ENCODE measurements at places on chromosomes 3 and 15.
A peak's percentile ranks its signal among the peaks of the same experiment; 100 is the strongest.

DNA sequence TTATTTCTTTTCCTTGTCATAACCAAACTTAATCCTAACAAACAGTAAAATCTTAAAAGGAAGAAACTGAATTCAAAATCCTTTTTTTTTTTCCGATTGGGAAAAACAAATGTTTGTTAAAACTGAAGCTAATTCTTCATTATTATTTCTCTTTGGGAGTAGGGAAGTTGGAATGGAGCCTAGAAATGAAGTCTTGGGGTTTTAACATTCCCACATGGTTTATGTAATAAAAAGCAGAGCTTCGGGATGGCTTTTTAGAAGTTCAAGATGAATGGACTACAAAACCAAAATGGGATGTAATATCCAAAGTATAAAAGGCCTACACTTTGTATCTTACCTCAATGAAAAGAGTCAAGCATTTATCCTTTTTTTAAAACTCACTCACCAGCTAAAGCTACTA lies 189.0 kb upstream of the TMC3 start:
- no peak for DNase-seq

DNA sequence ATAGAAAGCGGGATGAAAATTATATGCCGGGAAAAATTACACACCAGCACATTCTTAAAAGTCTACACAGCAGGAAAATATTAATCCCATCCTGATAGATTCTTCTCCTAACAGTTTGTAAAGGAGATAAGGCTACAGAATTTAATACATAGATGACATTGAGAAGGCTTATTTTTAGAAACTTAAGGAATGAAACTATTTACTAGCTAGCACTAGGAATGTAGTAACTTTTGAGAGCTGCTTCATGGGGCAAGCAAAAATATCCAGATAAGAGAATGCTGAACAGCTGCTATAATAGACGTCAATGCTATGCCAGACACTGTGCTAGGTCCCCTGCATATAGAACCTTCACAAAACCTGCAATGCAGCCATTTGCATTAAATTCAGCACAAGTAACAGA lies 912.7 kb upstream of the NR2F2 start:
- DNase-seq, result no peak

DNA sequence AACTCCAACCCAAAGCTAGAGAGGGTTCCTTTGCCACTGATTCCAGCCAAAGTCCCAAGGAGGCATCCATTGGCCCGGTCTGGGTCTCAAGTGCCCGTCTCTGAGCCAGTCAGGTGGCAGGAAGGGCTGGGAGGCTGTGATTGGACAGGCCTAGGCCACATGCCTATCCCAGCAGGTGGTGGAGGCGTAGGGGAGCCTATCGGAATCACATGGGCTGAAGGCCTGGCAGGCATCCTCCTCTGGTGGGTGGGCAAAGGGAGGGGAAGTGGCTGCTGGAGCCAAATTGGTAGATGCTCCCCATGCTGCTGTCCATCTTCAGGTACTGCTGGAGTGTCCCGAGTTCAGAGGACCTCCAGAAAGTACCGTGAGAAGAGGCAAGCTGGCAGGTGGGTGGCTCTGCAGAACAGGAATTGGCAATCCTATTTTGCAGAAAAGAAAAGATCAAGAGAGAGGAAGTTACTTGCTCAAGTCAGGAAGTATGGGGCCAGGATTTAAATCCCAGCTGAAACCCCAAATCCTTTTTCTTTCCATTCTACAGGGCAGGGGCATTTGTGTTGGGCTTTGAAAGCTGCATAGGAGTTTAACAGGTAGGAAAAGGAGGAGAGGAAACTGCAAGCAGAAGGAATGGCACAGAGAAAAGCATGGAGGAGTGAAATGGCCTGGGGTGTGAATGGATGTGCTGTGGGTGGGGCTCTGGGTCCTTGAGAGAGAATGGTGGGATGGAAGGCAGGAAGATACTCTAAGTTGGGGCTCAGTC lies 3.7 kb downstream of the CHST13 start:
- DNase-seq, result no peak

- DNase-seq, result no peak
Observed at GRCh38 chr3:142033292-142033691, 116.1 kb downstream of the TFDP2 start.

DNA sequence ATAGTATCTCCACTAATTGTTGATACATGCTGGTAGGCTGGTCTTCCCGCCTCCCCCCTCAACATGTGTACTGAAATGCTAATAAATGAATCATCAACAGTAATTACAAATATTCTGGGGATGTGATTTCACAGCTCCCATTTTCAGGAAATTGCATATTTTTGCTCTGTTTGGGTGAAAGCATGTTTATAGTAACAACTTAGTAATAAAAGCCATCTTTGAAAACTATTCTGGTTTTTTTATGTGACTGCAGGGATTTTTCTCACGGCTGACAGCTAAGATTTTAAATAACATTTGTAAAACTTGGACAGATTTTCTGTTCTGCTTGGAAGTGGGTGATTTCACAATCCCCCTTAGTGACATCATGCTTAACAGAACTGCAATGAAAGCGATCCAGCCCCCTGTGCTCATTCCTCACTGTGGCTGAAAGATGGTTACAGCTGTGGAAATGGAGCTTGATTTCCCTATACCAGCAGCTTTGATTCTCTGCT lies 25.6 kb upstream of the FAM174B start:
- DNase-seq, result no peak

GRCh38 chr3:14867936-14868570 lies 49.3 kb downstream of the FGD5 start:
- DNase-seq, result no peak

DNA sequence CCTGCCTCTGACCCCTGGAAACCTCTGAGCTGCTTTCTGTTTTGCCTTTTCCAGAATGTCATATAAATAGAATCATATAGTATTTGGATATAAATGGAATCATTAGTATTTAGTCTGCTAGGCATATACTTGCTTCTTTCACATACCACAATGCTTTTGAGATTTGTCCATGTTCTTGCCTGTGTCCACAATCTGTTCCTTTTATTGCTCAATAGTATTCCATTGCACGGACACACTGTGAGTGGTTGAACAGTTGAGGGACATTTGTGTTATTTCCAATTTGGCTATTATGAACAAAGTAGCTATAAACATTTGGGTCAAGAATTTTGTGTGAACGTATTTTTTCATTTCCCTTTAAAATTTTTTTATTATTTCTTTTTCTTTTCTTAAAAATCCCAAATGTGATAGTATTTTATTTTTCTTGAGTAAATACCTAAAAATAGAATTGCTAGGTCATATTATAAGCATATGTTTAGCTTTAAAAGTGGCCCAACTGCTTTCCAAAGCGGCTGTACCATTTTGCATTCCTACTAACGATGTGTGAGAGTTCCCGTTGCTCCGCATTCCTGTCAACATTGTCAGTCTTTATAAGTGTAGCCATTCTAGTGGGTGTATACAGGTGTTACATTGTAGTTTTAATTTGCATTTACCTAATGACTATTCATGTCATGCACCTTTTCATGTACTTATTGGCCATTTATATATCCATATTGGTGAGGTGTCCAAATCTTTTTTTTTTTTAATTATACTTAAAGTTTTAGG lies 26.5 kb downstream of the WDR53 start:
- no peak for DNase-seq

DNA sequence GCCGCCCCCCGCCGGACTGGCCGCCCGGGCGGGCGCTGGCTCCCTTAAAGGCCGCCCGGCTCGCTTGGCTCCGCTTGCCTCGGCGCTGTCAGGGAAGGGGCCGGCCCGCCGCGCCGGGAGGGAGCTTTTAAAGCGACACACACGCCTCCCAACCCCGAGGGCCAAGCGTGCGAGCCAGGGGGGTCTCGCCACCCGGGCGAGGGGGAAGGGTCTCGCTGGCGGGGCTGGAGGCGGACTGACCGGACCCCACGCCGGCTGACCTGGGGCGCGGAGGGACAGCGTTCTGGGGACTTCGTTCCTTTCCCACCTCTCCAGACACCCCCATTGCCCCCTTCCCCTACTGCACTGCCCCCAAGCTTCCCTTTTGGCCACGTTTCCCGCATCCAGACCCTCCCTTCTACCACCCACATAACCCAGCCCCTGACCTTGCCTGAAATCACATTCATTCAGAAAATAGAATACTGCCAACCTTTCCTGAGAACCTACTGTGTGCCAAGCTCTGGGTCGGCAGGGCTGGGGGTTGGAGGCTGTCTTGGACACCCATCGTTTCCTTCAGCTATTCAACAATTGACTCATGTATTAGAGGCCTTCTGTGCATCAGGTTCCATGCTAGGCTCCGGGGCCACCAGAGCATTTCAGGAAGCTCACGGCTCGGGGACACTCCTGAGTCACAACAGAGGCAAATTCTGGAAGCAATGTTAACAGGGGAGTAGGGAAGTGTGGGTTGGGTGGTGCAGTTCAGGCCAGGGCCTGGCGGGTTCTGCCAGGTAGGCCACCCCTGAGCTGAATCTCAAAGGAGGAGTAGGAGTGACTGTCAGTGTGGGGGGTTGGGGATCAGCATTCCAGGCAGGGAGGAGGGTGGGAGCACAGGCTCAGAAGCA lies at the start of gene INSYN1:
INSYN1 (minus strand) TSS at position 102 of the 881 bp plus-strand sequence. CDS start 2,221 bp downstream, outside the sequence.
- DNase-seq, result peak; percentile 80

- DNase-seq, result no peak
Observed at GRCh38 chr3:147775411-147775810, 366.2 kb downstream of the ZIC1 start.

GRCh38 chr3:32281570-32282106 lies 43.2 kb downstream of the CMTM8 start:
- no peak for DNase-seq

GRCh38 chr3:46539443-46540005 lies 26.6 kb downstream of the LRRC2 start:
- no peak for DNase-seq

DNA sequence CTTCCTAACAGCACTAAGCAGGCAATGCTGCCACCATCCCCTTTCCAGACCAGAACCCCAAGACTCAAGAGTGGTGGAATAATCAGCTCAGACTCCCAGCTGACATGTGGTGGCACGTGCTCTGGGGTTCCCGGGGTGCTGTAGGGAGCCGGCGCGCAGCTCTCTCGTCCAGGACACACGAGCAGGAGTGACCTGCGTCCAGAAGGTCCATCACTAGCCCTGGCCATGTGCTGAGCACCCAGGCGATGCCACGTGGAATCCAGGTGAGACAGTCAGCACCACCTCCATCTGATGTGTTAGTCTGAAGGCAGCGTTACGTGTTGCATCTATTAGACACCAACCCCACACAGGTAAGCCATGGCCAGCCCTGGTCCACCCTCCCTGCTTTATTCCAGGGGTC lies 78.2 kb downstream of the VGLL4 start:
- no peak for DNase-seq

DNA sequence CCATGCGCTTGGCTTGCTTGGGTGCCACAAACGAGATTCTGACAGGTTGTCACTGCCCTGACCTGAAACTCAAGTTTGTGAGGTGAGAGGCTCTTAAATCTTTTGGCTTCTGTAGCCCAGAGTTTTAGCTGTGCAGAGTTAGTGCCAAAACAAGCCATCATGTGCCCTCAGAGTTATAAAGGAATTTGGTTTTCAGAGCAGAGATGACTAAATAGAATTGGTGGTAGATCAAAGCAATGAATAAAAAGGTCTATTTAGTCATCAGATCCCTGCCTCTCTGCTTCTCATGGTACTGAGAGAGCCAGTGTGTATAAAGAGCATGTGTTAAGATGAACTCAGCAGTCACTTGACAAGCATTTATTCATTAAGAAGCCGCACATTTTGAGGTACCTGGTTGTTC lies 207.5 kb upstream of the DPH6 start:
- DNase-seq, result peak; percentile 22

GRCh38 chr3:152331018-152331541 lies 62.4 kb downstream of the MBNL1 start:
- DNase-seq, result peak; percentile 28

DNA sequence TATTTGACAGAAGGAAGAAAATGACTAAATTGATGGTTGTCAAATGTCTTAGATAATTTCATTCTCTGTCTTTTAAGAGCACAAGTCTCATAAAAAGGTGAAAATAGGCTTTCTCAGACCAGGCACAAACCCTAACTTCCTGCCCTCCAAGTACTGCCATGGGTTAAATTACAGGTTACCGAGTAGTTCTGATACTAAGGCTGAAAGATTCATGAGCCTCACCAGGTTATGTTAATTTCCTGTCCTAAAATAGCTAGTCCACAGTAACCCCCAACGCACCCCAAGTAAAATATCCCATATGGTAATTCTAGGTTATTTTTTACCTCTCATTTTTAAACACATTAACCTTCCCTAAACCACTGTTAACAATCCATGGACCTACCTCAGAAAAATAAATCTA lies 42.0 kb downstream of the GSK3B start:
- no peak for DNase-seq

GRCh38 chr3:188417271-188417696 lies 263.3 kb downstream of the LPP start:
- DNase-seq, result no peak

DNA sequence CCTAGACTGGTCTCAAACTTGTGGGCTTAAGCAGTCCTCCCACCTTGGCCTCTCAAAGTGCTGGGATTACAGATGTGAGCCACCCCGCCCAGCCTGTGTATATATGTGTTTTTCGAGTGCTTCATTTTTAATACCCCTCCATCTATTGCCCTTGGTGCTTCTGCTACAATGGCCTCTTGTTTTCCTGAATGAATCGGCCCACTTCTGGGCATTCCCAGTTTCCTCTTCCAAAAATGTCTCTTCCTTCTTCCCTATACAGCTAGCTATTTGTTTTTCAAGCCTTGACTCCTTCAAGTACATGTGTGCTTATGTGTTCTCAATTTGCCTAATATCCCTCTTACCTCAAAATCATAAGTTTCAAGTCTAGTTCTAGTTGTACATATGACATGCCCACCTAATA lies 16.7 kb downstream of the DIPK2A start:
- no peak for DNase-seq

GRCh38 chr3:98331329-98331728 lies 22.3 kb upstream of the OR5K4 start:
- DNase-seq, result no peak

GRCh38 chr15:80333261-80333660 lies 70.9 kb upstream of the ARNT2 start:
- DNase-seq, result no peak

GRCh38 chr15:83435782-83436181 lies 11.4 kb upstream of the SH3GL3 start:
- DNase-seq, result no peak

GRCh38 chr3:23723930-23724329 lies 81.8 kb upstream of the UBE2E1 start:
- DNase-seq, result no peak

- DNase-seq, result no peak
Observed at GRCh38 chr3:99084156-99084555, 182.7 kb upstream of the DCBLD2 start.

- no peak for DNase-seq
Observed at GRCh38 chr3:67059443-67059842, 61.3 kb downstream of the KBTBD8 start.

DNA sequence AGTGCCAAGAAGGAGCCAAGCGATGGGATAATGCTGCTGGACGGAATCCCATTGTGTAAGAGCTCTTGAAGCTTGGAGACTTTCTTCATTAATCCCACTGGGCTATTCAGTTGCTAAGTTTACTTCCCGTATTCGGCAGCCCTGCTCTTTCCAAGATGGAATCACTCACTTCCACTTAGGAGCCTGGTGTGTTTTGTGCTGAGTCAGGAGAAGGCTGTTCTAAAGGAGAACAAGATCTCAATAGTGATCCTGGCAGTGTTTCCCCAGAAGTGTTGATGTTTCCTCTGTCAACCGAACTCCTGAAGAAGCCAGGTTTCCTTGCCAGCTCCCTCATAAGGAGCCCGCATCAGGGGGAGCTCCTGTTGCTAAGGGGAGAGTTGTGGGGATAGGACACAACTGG lies 270.2 kb upstream of the CHRM5 start:
- DNase-seq, result no peak

GRCh38 chr3:136658946-136659682 lies 93.1 kb downstream of the STAG1 start:
- peak; percentile 43 for DNase-seq
